ENCODE measurements at places on chromosomes 16 and 17.

GRCh38 chr17:51035431-51035830 lies 85.2 kb downstream of the SPAG9 start:
- DNase-seq = no peak

GRCh38 chr16:49327466-49327865 lies 45.8 kb upstream of the CBLN1 start:
- no peak for DNase-seq

GRCh38 chr17:4696437-4696805 lies 7.5 kb downstream of the PELP1 start:
- DNase-seq = no peak

DNA sequence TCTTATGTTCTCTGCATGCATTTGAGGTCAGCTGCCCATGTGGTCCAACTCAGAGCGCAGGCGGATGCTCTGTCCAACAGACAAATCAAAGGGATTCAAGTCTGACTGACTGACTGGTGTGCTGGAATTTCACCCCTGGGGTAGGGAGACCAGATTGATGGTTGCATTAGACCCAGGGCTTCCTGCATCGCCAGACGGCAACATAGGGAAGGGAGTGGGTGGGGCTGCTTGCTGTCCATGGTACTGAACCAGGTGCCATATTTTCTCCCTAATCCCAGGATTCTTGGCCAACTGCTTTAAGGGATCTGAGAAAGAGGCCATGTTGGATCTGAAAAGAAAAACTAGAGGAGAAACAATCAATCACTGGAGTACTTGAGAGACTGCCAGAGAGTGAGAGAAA lies 332.0 kb downstream of the XYLT1 start:
- DNase-seq = no peak

DNA sequence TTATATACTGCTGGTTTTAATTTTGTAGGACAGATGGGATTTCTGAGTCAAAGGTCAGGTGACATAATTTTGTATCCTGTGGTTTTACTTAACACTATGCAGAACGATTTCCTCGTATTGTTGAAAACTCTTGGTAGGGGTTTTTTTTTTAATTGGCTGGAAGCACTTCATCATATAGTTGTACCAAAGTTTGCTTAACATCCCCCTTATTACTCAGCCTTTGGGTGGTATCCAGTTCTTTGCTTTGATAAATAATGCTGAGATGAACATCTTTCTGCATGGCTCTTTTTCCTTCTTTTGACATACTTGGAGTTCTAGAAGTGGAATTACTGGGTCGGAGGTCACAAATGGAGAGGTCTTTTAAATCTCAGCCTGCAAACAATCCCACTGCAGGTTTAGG lies 419.1 kb downstream of the MAF start:
- no peak for DNase-seq

DNA sequence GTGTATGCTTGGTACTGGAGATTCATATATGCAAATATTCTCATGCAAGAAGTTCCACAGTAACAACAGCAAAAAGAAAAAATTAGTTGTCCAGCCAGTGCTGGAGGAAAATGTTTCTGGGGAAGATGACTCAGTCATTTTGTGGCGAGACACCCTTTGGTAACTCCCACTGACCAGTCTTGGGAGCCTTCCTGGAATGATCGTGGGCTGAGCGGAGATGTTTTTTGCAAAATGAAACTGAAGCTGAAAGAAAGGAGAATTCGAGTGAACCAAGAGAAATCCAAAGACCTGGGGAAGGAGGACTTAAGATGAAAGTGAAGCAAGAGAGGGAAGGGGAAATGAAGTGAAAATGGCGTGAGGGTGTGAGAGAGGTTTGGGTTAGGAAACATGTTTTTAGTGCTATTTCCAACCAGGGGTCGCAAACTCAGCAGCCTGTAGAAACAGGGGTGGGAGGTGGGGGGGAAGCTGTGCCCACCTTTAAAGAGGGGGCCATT lies 5.2 kb downstream of the ITPRIPL2 start:
- DNase-seq = no peak

- DNase-seq = no peak
Observed at GRCh38 chr16:2609827-2610470, 72.1 kb downstream of the PDPK1 start.

- DNase-seq = no peak
Observed at GRCh38 chr17:17892009-17892408, 55.2 kb upstream of the SREBF1 start.

- DNase-seq = no peak
Observed at GRCh38 chr17:66531851-66532295, 229.5 kb downstream of the PRKCA start.

DNA sequence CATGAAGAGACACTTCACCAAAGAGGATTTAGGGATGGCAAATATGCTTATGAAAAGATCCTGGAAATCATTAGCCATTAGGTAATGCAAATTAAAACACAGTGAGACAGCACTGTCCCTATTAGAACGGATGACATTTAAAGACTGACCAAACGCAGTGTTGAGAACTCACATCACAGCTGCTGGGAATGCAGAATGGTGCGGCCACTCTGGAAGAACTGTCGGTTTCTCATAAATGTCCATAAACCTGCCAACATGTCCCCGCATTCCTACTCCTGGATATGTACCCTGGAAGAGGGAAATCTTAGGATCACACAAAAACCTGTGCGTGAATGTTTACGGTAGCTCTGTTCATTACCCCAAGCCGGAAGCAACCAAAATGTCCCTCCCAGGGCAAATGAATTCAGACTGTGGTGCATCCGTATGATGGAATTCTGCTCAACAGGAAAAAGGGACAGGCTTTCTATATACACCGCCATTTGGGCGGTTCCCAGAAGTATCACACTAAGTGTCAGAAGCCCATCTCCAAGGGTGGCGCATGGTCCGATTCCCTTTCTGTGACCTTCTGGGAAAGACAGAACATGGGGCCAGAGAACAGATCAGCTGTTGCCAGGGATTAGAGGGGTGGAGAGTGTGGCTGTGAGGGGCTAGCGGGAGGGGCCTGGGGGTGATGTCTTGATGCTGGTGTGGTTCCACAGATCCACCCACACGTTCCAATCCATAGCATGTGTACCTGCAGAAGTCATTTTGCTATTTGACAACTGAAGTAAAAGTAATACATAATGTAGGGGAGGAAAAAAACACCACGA lies 197.2 kb upstream of the CHMP6 start:
- DNase-seq = no peak

DNA sequence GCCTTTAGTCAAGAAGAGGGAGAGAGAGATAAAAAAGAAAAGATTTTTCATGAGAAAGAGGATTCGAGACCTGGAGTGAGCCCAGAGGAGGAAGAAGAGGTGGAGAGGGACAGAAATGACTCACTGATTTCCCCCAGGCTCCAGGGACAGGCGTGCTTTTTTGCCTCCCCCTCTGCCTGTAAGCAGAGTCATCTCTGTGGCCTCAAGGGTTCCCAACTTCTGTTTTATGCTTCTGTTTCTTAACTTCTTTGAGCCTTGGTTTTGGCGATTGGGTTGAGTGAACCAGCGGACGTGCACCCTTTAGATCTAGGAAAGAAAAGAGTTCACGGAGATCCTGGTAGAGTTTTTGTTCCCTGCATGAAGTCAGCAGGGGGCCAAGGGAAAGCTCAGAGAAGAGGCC lies 147.9 kb upstream of the NOL11 start:
- no peak for DNase-seq

DNA sequence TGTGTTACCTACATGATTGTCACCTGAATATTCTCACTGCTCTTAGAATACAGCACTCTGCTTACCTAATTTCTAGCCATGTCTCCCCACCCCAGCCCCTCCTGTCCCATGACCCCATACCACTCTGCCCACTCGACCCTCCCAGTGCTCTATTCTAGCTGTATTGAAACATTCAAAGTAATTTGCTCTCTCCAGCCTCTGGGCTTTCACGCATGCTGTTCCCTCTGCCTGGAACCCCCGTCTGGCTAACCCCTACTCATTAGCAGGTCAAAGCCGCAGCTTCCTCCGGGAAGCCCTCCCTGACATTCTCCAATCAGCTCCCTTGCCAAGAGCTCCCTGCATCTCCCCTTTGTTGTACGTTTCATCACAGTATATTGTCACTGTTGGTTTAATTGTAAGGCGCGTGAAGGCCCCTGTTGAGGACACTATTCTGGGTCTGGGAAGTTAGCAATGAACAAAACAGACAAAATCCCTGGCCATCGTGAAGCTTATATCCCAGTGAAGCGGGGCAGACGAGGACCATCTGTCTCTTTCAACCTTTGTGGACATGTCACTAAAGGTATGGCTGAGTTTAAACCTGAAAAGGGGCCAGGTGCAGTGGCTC lies 72.3 kb upstream of the LHX1 start:
- DNase-seq = no peak

DNA sequence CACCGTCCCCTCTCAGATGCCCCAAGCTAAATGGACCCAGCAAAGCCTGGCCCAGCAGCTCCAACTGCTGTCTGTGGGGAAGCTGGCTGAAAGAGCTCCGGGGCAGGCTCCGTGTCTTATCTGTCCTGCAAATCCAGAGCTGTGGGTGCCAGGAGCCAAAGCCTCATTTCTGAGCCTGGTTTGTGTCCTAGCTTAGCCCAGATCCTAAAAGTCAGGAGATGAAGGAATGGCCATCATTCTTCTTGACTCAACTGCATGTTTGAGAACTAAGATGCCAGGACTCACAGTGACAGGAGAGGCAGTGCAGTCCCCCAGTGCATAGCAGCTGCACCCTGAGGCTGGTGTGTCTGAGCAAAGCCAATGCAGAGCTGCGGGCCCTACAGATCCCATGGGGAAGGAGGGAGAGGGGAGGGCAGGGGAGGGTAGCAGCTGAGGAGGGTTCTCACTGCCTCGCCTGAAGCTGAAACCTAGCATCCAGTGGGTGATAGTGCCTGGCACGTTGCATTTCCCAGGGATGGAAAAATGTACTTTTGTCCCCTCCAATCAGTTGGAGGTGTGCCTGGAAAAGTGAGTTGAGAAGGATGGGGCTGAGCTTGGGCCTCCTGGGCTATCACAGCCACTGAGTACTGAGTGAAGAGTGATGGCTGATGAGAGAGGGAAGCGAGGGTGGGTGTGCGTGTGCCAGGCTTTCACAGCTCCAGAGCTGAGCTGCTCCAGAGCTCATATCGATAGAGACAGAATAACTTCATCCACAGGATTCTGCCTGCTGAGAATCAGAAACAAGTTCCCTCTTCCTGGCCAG lies 24.5 kb upstream of the CD300E start:
- DNase-seq = no peak

GRCh38 chr17:76414334-76415295 lies 30.2 kb downstream of the SPHK1 start:
- DNase-seq = no peak

DNA sequence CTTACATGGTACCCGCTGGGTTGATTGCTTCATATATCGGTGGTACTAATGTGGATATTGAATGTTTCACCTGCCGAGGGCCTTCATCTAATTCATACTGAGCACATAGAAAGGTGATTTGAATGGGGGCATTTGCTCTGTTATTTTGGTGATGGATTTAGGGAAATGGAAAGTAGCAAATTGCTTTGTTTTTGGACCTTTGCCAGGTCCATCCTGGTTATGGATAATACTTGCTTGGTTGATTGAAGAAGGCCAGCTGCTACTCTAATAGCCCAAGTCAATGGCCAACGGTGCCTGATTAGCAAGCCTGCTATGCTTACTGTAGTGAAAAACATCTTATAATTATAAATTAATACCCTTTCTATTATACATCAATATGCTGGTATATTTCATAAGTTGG lies 253.6 kb downstream of the CDH13 start:
- DNase-seq = no peak

DNA sequence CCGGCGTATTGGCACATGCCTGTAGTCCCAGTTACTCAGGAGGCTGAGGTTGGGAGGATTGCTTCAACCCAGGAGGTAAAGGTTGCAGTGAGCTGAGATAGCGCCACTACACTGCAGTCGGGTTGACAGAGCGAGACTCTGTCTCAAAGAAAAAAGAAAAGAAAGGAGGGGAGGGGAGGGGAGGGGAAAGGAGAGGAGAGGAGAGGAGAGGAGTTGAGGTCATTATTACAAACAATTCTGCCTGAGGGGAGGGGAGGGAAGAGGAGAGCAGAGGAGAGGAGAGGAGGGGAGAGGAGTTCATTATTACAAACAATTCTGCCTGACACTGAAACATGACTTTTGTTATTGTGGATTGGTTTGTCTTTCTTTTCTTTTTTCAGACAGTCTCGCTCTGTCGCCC lies 19.8 kb upstream of the ABCA5 start:
- no peak for DNase-seq

DNA sequence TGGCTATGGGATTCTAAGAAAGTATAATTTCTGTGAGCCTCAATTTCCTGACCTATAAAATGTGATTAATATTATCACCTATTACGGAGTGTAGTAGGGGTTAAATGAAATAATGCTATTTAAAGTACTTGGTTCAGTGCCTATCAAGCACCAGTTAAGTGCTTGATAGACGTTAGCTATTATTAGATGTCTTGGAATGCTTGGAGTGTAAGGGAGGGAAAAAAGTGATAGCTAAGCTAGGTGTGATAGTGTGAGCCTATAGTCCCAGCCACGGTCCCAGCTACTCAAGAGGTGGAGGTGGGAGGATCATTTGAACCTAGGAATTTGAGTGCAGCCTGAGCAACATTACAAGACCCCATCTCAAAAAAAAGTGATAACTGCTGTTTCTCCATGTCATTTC lies 7.5 kb downstream of the ORC6 start:
- DNase-seq = no peak

GRCh38 chr17:55530064-55530463 lies 18.8 kb upstream of the SMIM36 start:
- no peak for DNase-seq

- no peak for DNase-seq
Observed at GRCh38 chr17:58278661-58279015, 2.1 kb downstream of the MPO start.

GRCh38 chr17:1003972-1004768 lies 7.2 kb downstream of the TIMM22 start:
- no peak for DNase-seq

GRCh38 chr17:60060474-60060873 lies 18.2 kb downstream of the HEATR6 start:
- no peak for DNase-seq

DNA sequence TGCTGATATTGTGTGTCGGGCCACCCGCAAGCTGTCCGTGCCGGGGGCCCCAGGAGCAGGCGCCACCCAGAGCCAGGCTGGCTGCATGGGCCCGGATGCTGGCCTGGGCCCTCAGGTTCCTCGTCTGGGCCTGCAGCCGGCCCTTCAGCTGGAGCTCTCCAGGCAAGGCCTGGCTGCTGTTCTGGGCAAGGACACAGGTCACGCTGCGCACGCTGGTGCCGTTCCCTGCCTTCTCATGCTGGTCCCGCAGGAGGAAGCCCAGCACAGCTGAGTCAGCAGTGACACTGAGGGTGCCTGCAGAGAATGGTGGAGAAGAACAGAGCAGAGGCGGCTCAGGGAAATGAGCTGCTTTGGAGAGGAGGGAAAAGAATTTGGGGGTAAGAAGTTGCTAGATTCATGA lies 79.9 kb downstream of the RMI2 start:
- no peak for DNase-seq

- DNase-seq = no peak
Observed at GRCh38 chr16:56980792-56981724, 8.3 kb upstream of the NLRC5 start.

Measured in activated T-helper 9 cell treated with anti-CD3 and anti-CD28 coated beads, Interleukin-2, amount 50 U/mL, for 16 hours (primary cell).